ENCODE measurements at places on chromosomes 6 and 20.
A peak's percentile ranks its signal among the peaks of the same experiment; 100 is the strongest.

- DNase-seq = no peak
Observed at GRCh38 chr6:135073756-135074393, 19.3 kb upstream of the HBS1L start.

DNA sequence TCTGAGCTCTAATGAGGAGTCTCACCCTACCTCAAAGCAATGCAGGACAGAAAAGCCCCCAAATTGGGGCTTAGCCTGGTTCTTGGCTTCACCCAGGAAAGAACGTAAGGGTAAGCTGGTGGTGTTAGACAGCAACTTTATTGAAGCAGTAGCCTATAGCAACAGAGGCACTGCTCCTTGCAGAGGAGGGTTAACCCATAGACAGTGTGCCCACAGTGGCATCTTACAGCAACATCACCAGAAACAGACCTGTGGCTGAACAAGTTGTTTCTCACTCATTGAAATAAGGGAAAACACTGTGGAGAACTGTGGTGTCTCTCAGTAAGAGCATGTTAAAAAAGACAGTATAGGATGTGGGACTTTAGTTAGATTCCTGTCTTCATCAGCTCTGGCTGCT is 80.4 kb upstream of the SPTLC3 start:
- no peak for DNase-seq

GRCh38 chr6:28209753-28210535 is 15.1 kb upstream of the ZSCAN9 start:
- DNase-seq = no peak

GRCh38 chr20:33450867-33451266 is 7.3 kb upstream of the SNTA1 start:
- DNase-seq = no peak

DNA sequence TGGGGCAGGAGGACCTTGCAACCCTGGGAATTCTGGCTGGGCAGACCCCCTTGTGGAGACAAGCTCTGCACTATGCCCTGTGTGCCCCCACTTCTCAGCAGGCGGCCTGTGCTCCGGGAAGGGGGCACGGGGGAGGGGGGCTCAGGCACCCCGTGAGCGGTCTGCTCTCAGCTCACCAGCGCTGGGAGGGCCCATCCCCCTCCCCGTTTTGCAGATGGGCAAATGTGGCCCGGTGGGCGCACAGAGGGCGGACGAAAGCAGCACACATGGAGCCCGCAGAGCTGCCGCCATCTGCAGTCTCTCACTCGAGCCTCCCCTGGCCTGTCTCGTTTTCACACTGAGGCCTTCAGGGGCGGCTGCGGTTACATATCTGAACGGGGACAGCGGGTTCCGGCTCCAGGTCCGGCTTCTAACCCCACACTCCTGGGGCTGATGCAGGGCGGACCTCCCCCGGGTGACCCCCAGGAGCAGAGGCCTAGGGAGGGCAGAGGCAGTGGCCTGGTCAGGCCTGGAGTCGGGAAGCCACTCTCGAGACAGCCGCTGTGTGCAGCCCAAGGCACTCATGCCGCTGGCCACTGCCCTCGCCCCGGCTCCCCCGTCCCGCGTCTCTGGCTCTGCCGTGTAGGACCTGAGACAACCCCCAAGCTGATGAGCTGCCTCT is 13.9 kb downstream of the CHRNA4 start:
- DNase-seq = no peak

DNA sequence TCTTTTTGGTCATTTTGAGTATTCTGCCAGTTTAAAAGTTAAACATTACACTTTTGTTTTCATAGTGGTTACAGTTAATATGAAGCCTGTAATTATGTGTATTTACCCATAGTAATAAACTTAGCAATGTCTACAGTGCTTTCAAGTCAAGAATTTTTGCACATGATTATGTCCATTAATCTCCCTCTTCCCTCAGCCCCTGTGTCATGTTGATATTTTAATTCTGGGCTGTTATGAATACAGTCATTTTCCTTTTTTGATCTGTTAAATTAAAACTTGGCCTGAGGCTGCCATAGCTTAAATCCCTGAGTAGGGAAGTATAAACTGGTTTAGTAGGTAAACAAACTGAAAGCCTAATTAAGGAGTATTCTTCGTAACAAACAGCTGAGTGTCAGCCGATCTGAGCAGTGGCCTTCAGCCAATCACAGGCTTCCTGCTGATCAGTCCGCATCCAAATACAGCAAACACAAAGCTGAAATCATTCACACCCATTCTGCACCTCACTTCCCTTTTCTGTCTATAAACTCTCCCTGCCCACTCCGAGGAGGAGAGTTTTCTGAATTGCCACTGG is 9.5 kb upstream of the SFT2D1 start:
- peak; percentile 97 for DNase-seq

DNA sequence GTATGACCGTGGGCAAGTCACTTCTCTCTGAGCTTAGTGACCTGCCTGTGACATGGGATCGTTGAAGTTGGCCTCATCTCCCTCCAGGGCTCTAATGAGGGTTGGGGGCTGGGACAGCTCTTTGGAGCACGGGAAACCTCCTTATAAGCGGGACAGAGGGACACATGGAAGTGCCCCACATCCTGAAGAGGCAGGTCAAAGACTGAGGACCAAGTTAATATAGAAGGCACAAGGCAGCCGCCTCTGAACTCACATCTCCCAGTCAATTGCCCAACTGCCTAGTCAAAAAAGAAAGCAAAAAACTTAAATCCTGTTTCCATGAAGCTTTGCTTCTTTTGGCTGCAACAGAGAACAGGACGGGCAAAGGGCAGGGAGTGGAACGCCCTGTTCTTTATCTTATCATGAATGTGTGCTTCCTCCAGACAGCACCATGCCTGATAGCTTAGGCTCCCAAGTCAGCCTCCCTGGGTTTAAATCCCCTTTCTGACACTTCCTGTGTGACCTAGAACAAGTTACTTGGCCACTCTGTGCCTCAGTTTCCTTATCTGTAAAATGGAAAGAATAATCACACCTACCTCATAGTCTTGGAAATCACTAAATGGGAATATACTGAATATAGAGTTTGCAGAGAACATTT is 27.1 kb downstream of the LBP start:
- DNase-seq = no peak

GRCh38 chr6:66605971-66606370 is 898.9 kb upstream of the EYS start:
- DNase-seq = no peak
